ENCODE measurements at places on chromosomes 5 and 9.

- no peak for DNase-seq
Measured at GRCh38 chr5:127216143-127216542, 74.5 kb upstream of the MEGF10 start.

GRCh38 chr5:118144540-118144939, 843.8 kb downstream of the DTWD2 start:
- DNase-seq: no peak

DNA sequence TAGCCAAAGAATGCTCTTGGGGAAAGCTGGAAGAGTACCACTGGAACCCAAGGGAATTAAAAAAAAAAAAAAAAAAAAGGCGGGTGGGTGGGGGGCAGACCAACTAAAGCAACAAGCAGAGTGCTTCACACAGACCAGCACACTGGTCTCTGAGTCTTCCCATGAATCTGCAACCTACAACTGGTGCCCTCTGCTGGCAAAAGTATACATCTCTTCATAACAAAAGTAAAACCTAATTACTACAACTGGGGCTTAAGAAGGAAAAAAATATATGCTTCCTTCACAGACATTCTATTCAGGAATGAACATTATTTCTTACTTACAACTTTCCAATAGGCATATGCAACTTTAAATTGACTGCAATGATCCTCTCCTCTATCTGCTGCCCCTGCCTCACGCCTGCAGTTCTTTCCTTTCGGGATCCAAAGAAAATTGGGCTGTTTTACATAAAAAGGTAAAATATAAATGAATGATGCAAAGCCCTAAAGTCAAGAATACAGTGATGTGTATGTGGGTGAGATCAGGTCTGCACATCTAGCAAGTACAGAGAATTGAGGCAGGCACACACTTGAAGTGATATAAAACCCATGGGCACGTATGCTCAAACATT, 7.2 kb upstream of the KLHL3 start:
- no peak for DNase-seq

- DNase-seq: peak; percentile 49
Measured at GRCh38 chr5:1011226-1011631, 2.6 kb downstream of the NKD2 start.

- DNase-seq: no peak
Measured at GRCh38 chr9:90854637-90855175, 53.1 kb downstream of the SYK start.
